ENCODE measurements at places on chromosomes 7 and 10.

- no peak for DNase-seq
Measured at GRCh38 chr10:35466170-35466569, 129.9 kb downstream of the CCNY start.

DNA sequence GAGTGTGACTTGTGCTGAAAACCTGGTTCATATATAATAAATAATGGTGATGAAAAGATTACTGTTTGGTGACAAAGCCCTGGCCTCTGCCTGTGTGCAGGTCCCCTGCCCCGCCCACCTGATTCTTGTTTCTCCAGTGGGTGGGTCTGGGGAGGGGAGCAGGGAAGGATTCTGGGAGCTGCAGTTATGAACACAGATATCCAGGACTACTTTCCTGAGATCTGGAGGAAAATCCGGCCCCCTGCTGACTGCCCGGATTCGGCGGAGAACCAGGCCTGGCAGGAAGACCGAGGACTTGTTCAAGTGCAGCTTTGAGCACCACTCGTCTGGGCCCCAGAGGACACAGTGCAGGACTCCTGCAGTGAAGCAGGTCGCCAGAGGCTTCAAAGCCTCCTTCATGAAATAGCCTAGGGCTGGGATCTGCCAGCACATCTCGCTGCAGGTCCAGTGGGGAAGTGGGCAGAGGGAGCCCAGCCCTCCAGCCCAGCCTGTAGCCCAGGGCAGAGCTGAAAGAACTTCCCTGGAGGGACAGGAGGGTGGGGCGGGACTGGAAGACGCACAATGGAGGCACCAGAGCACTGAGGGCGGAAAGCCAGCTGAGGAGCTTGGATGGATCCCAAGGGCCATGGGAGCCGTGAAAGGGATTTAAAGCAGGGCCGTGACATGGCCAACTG, 7.0 kb downstream of the ATP6V0E2 start:
- no peak for DNase-seq

DNA sequence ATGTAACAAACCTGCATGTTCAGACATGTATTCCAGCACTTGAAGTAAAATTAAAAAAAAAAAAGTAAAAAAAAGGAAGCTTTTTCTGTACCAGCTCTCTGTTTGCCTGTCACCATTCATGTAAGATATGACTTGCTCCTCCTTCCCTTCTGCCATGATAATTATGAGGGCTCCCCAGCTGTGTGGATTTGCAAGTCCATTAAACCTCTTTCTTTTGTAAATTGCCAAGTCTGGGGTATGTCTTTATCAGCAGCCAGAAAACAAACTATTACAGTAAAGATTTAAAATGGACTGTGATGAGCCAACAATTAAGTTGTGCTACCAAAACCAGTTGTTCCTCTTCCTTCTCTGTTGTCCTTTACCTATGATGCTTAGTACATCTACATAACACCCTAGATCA, 619.6 kb downstream of the ARL4A start:
- no peak for DNase-seq

DNA sequence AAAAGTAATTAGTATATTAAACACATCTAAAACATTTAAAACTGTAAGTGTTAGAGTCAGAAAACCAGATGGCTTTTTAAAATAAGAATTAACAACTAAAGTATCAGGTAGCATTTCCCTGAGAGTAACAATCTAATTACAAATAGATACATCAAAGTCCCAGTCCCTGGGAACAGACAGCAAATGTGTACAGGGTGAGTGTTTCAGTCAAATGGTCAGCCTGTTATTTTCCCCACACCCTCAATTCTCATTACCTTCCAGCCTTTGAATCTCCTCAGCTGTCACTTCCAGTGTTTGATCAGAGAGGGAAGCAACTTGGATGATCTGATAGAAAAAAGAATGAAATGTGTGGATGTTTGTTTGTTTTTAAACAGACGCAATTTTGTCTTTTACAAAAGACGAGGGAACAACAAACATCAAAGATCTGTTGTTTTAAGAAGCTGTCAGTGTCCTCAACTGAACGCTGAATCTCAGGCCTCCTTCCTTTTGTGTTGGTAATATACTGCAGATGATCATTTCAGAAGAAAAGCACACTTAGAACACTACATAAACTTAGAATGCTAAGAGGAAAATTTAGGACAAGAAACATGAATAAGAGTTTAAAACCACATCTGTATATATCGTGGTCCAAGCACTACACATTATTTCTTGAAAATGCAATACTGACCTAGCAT, 29.8 kb downstream of the CEP41 start:
- no peak for DNase-seq

- DNase-seq, result no peak
Measured at GRCh38 chr10:72421885-72422540, 67.3 kb upstream of the DNAJB12 start.

DNA sequence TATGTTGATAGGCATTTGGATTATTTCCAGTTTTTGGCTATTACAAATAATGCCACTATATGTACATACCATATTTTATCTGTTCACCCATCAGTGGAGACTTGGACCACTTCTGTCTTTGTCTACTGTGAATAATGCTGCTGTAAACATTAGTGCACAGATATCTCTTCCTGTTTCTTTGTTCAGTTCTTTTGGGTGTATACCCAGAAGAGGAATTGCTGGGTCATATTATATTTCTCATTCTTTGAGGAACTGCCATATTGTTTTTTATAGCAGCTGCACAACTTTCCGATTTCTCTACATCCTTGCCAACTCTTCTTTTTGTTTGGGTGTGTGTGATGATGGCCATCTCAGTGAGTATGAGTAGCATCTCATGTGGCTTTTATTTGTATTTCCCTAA, 218.0 kb downstream of the LRMDA start:
- DNase-seq, result no peak

DNA sequence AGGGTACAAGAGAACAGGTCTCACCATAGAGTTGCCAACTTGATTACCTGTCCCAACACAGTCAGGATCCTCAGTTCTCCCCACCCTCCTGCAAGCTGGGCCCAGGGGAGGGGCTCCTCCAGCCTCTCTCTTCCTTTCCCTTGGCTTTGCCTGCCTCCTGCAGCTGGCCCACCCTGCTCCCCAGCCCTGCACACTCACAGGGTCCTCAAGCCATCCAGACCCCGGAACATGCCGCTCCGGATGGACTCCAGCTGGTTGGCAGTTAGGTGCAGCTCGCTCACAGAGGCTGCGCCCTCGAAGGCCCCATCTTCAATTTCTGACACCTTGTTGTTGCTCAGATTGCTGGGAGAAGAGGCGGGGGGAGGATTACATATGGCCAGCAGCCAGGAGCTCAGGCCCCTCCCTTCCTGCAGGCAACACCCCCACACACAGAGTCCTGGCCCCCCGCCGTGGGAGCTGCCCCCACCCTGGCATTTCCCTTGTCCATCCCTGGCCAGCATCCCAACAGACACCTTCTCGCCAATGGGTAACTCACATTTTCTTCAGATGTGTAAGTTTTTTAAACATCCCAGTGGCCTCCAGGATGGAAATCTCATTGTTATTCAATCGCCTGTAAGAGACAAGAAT, 139.2 kb downstream of the SLIT1 start:
- DNase-seq, result no peak

DNA sequence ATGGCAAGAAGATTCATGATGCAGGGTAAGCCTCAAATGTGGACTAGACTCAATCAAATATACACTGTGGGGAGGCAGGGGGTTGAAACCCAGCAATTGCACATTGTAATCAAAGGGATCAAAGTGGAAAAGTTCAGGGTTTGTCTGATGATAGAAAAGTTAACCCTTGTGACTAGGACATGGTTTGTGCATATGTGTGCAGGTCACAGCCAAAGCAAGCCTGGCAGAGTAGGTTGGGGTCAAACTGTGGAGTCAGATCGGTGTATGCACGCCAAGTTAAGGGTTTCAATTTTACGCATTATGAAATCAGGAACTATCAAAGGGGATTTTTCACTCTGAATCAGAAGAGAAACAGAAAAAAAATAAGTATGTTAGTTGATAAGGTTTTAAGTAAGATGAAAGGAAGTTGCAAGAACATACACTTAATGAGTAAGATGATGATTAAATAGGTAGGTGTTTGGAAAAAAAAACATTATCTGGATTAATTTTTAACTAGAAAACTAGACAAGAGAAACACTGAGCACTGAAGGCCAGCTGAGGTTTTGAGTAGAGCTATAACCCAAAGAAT, 188.3 kb downstream of the DGKB start:
- no peak for DNase-seq

DNA sequence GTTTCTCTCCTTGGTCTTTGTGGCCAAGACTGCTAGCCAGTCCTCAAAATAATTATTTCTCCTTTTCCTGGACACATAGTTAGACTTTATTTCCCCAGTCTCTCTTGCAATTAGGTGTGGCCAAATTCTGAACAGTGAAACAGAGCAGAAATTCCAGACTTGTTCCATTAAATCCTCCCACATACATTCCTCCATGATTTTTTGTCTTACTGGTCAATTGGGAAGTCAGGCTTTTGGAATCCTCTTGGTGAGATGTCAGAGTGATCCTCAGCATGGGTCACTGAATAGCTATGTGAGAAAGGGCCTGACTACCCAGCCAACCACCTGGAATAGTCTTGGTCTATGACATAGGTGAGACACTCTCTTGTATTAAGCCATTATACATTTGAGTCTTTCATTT, 164.2 kb downstream of the DGKI start:
- DNase-seq, result no peak

DNA sequence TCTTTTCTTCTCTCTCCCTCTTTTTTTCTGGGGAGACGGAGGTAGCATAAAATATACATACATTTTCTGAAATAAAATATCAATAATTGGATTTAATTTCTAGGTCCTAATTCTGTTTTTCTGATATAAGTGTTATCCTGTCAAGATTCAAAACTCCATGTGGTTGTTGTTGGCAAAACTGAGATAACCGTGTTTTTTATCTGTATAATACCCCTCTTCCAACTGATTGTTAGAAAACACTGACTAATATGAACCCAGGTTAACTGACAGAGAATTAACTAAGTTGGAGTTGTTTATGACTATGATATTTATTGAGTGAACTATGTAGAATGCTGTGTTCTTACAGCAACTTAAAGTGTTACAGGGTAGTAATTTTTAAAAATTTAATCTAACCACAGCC, 236.5 kb upstream of the KAT6B start:
- DNase-seq, result no peak

DNA sequence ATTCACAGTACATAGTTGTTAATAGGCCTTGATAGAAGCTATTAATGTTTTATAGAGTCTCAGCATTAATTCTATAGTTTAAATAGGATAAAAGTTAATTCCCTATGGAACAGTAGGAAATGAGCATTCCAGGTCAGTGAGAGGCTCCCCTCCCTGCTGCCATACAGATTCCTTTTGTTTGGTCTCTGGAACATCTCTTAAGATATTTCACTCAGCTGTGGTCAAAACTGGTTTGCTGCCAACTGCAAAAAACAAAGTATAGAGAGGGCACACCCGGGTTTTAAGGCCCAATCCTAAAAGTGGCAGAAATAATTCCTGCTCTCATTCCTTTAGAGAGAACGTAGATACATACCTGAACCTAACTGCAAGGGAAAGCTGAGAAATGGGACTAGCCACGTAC, 51.3 kb downstream of the MDFIC start:
- DNase-seq, result no peak

GRCh38 chr7:3117488-3118231, 74.0 kb upstream of the CARD11 start:
- DNase-seq, result no peak

- no peak for DNase-seq
Measured at GRCh38 chr7:151025924-151026671, 1.8 kb upstream of the ATG9B start.

DNA sequence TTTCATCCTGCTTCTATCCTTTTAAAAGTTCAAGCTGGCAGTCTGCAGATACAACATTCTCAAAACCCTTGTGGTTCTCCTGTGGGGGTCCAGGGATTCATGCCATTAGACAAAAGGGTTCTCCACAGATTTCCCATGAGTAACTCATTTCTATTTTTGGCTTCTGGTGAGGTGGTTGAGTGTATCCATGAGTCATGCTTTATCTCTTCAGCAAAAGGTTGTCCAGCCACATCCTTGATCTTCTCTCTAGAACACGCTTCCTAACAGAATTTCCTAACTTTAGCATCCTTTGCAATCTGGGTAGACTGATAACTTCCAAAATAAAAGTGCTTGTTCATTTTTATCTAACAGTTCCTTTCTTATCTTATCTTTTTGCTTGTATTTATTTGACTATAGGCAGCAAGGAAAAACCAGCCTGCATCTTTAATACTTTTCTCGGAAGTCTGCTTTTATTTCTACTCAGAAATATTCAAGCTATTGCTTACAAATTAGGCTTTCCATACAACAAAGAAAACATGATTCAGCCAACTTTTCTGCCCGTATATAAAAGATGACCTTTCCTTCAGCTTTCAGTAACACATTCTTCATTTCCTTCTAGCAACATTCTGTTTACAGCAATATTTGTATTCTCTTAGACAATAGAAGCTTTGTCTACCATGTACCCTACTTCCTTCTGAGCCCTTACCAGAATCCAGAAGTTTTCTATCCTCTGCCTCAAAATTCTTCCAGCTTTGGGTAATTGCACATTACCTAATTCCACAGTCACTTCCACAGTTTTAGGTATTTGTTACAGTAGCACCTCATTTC, 79.3 kb upstream of the IL6 start:
- no peak for DNase-seq

- no peak for DNase-seq
Measured at GRCh38 chr10:97738616-97739015, 1.7 kb downstream of the ZFYVE27 start.

DNA sequence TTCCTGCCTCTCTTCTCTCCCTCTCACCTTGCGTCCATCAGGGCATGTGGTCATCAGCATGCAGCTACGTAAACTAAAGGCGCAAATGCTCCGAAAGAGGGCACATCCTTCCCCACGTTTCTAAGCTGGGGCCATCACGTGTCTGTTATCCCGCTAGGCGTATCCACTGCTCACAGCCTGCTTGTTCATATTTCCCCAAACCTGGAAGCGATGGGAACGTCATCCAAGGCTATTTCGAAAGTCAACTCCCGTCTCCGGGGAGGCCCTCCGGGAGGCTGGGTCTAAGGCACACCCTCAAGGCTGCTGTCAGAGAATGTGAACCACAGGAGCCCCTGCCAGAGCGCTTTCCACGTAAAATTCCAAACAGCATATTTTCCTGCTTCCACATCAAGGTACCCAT, 199.2 kb downstream of the DIP2C start:
- DNase-seq, result no peak

DNA sequence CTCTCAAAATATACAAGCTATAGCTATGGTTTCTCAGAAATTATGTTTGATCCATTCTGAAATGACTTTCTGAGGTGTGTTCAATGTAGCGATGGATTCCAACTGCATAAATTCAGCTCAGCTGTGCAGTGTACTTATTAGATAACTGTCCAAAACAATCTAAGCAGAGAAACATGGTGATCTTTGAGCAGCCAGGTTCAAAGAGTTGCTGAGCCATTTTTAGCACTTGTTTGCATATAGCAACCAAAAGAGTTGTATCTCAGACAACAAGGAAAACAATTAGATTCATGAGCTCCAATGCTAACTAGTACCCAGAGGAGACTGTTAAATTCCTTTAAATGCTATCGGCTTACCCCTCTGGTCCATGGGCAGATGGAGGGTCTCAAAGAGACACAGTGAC, 15.9 kb upstream of the KCNIP2 start:
- DNase-seq, result no peak

- no peak for DNase-seq
Measured at GRCh38 chr7:66330961-66331360, 125.8 kb downstream of the TPST1 start.

All from activated CD4-positive, CD25-positive, alpha-beta regulatory T cell (primary cell).